ENCODE measurements at places on chromosomes 11 and 22.

DNA sequence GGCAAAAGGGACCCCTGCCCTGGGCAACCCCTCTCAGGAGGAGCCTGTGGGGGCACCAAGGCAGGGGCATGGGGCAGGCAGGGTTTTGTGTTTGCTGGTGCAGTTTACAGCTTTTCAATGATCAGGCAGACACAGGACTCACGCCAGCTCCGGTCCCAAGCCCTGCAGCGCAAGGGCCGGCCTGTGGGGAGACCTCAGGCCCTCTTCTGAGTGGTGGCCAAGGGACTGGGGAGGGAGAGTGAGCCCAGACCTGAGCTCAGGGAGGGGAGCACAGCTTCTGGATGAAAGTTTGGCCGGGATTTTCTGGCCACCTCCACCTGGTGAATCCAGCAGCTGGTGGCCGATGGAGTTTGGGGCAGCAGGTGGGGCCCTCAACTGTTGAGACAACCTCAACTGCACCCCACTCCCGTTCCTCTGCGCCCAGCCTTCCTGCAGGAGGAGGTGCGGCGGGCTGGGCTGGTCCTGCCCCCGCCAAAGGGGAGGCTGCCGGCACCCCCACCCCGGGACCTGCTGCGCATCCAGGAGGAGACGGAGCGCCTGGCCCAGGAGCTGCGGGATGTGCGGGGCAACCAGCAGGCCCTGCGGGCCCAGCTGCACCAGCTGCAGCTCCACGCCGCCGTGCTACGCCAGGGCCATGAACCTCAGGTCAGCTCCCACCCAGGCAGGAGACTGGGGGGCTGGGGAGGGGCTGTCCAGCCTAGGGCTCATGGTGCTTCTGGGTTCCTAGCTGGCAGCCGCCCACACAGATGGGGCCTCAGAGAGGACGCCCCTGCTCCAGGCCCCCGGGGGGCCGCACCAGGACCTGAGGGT is 3.6 kb downstream of the TCIRG1 start:
- no peak for DNase-seq

DNA sequence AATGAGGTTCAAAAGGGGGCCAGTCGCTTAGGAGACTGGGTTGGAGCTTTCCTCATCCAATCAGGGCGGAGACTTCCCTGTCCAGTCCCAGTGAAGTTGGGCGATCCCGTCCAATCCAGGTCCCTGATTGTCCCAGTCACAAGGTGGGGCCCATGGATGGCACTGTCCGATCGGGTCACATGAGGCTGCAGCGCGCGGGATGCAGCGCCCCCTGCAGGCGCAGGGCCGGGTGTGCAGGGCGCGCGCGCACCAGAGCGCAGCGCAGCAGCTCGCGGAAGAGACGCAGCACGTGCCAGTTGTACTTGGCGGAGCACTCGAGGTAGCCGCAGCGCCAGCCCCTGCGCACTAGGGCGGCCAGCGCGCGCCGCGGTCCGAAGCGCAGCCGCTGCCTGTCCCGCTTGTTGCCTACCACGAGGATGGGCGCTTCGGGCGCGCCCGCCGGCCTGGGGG is 2.3 kb downstream of the RASL10A start:
- DNase-seq, result no peak

GRCh38 chr11:58165504-58166106 is 23.3 kb upstream of the OR9Q2 start:
- peak; percentile 40 for DNase-seq

GRCh38 chr22:44645531-44645930 is 56.5 kb upstream of the PRR5 start:
- no peak for DNase-seq

- no peak for DNase-seq
Measured at GRCh38 chr11:69658626-69659450, 16.3 kb downstream of the LTO1 start.

DNA sequence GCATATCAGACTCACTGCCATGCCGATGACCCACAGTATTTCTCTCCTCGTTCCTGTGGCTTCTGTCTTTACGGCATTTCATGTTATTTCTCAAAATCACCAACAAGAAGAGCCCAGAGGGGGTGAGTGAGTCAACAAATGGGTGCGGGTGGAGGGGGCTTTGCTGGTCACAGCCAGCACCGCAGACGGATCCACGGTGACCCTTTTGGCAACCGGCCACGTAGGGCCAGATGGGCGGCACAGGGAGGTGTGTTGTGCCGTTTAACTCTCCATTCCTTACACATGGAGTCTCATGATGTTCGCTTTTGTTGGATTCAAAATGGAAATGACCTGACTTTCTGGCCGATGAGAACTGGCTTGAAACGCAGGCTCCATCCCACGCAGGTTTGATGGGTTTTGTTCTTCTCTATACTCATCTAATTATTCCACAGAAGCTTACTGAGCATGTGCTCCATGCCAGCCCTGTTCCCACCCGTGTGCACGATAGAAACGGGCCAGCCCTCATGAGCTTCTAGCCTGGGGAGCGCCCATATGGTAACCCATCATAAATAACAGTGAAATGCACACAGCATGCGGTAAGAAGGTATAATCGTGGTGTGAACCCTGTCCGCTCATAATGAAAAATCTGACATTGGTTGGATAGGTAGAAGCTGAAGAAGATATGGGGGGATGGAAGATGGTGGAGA is 319.9 kb downstream of the BRD1 start:
- no peak for DNase-seq

DNA sequence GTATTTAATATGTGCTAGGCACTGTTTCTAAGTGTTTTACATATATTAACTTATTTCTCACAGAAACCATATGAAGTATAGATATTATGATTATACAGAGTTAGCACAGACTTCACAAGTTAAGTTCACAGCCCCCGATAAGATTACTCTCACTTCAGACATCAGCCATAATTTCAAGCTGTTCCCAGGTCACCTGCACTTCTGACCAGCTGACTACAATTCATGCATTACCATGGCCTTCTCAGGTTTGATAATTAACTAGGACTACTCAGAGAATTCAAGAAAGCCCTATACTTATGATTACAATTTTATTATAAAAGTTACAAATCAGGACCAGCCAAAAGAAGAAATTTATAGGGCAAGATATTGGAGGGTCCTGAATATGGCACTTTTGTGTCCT is 68.2 kb upstream of the RRM1 start:
- DNase-seq, result no peak

DNA sequence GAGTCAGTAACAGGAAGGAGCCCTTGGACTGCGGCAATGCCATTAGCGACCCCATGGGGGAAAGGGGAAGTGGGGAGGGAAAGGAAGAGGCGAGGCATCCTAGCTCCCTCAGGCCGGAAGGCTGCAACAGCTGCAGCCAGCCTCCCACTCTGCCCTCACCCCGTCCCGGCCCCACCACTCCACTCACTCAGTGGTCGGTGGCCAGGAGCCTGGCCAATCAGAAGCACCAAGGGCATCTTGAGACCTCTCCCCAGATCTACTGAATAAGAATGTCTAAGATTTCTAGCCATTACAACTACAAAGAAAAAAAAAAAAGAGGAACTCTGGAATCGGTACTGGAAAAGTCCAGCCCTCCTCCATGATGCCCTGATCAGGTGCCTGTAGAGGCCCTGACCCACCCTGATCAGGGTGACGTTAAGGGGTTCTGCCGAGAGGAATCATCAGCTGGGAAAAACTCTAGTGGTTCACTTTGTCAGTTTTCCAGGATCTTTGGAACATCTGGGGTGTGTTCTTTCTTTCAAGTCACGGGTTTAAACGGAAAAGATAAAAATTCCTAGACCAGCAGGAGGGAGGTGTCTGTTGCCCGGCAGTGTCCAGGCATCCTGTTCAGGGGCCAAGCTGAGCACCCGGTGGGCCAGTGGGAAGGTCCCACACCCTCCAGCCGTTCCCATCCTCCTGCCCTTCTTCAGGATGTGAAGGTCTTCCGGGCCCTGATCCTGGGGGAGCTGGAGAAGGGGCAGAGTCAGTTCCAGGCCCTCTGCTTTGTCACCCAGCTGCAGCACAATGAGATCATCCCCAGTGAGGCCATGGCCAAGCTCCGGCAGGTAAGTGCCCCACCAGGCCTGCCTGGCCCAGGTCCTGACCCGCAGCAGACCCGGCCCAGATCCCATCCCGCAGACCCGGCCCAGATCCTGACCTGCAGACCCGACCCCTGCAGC is 14.4 kb downstream of the OAF start:
- DNase-seq, result no peak

DNA sequence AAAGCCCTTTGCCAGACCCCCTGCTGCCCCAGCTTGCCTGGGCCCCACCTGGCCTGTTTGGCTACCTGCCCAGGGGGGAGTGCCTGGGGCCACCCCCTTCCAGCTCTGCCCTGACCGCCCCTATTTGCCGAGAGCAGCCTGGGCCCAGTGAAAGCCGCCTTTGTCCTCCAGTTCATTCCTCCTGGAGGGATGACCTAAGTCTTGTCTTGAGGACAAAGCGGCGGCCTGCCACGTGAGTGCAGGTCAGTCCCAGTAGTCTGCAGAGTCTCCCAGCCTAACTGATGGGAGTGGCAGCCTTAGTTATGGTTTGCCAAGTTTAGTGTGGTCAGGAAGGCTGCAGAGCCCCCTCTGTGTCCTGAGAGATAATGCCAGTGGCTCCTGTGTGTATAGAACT is 115.9 kb upstream of the CRYBB3 start:
- no peak for DNase-seq

DNA sequence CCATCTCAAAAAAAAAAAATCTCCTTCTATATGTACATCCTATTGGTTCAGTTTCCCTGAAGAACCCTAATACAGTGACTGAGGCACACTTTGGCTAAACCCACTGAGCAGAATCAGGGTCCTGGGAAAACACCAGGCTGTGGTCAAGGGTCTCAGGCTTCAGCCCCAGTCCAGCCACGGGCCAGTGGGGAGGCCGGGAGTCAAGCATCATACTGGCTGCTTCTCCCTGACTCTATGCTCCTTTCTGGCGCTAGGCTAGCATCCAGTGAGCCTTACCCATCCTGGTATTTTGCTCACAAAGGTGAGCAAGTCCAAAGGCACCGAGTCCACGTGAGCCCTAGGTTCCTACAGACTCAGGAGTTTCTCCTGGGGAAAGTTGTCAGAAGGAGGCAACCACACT is 752.5 kb downstream of the BRD1 start:
- no peak for DNase-seq

GRCh38 chr11:76768088-76768908 is 14.9 kb upstream of the TSKU start:
- peak; percentile 42 for DNase-seq

GRCh38 chr22:40855979-40856512 is 393 bp downstream of the ST13 start:
- no peak for DNase-seq

DNA sequence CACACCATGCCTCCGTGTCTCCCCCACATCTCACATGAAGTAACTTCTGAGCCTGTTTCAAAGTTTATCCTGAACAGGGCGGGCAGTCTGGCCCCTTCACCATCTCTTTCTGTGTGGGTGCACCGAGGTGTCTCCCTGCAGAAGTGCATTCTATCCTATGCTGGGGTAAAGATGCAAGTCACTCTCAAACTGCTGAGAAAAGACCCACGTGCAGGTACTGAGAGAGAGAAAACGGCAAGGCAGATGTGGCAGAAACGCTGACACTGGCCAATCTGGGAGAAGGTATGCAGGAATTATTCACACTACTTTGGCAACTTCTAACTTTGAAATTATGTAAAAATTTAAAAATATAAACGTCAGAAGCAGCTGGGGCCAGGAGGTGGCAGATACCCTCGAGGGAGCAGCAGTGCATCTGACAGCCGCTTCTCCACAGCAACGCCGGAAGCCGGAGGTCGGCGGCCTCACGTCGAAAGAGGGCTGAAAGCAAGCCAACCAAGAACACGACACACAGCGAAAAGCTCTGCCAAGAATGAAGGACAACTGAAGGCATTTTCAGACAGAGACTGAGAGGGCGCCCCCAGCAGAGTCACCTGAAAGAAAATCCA is 34.2 kb upstream of the MOB2 start:
- no peak for DNase-seq

- DNase-seq, result no peak
Measured at GRCh38 chr11:59272771-59273372, 60.1 kb upstream of the MPEG1 start.

GRCh38 chr11:113859665-113860064 is 15.7 kb downstream of the USP28 start:
- DNase-seq, result no peak

- DNase-seq, result peak; percentile 66
Measured at GRCh38 chr11:78802058-78802761, 227.5 kb upstream of the NARS2 start.

DNA sequence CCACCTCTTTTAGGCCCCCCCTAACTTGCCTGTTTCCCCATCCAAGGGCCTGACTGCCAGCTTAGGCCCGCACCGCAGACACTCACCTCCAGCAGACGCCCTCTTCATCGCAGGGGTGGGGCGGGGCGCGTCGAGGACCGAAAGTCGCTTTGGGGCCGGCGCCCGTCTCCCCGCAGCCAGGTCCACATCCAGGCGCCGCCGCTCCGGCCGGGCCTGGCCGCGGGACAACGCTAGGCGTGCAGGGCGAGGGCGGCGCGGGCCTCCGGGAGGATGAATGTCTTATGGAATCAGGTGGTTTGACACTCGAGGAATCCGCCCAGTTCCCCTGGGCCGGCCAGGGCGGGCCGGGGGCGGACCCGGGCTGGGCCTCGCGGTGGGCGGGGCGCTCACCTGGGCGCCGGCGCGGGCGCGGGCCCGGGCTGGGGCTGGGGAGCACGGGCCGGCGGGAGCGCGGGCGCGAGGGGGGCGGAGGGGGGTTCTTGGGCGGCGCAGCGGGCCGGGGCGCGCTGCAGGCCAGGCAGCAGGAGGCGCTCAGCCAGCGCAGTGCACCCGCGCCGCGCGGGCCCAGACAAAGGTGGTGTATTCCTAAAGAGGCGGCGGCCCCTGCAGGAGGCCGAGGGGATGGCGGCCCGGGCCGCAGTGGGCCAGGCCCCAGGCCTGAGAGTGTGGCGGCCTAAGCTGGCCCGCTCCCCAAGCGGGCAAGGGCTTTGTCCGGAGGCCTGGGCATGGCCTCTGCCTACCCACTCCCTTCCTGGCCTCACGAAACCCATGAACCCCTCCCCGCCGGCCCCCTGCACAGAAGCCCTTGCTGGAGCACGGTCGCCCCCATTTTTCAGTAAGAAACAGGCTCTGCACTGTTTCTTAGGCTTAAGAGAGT is 177.6 kb downstream of the IGLL1 start:
- peak; percentile 63 for DNase-seq

DNA sequence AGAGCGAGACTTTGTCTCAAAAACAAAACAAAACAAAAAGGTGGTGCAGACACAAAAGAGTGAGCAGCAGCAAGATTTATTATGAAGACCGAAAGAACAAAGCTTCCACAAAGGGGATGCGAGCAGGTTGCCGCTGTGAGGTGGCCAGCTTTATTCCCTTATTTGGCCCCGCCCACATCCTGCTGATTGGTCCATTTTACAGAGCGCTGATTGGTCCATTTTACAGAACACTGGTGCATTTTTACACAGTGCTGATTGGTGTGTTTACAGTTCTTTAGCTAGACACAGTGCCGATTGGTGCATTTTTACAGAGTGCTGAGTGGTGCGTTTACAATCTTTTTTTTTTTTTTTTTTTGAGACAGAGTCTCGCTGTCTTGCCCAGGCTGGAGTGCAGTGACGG is 77.4 kb downstream of the CECR2 start:
- DNase-seq, result no peak

Data from LNCaP clone FGC (cell line).